ENCODE measurements at places on chromosomes 2 and 18.

GRCh38 chr2:66228128-66228547 lies 206.8 kb upstream of the MEIS1 start:
- DNase-seq, result no peak

GRCh38 chr18:44509048-44509447 lies 171.6 kb upstream of the SETBP1 start:
- no peak for DNase-seq

- no peak for DNase-seq
Measured at GRCh38 chr18:77557046-77557587, 307.5 kb downstream of the GALR1 start.

DNA sequence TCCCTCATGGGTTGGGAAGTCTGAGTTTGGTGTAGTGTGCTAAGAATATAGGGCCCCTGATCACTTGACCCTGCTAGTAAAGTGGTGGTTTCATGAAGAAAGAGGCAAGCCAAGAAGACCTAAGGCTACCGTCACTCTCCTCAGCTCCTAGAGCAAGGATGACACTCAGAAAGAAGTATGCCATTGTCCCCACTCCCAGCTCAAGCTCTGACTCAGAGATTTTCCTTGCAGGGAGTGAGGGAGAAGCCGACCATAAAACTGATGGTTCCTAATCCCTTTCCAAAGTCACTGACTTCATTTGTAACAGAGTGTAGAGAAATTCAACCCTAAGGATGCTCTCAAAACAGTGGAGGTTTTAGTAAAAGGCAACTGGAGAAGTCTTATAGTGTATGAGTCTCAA lies 80.9 kb downstream of the ICA1L start:
- DNase-seq, result no peak

DNA sequence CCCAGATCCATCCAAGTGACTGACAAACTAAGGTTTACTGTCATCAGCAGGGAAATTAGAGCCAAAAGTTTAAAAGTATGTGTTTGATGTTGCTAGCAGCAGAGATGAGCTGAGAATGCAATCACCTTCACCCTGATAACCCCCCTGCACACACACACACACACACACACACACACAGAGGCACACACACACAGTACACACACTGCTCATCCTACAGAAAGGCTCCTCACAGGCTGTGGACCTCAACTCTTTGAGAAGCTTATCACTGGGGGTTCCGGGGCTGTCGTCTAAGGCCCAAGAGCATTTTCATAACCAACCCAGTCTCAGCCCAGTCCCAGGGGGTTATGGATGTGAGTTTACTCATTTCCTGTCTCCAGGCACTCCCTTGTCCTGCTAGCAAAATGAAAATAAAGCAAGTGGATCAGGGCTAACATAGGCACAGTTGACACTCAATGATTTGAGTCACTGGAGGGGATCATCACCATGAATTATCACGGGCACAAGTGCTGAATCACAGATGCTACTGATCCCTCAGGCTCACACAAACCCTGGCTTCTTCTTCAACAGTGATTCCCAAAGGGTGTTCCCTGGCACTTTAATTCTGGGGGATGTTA lies 76.6 kb downstream of the ALK start:
- DNase-seq, result no peak

GRCh38 chr2:68404164-68404563 lies 39.1 kb downstream of the PLEK start:
- DNase-seq, result no peak

DNA sequence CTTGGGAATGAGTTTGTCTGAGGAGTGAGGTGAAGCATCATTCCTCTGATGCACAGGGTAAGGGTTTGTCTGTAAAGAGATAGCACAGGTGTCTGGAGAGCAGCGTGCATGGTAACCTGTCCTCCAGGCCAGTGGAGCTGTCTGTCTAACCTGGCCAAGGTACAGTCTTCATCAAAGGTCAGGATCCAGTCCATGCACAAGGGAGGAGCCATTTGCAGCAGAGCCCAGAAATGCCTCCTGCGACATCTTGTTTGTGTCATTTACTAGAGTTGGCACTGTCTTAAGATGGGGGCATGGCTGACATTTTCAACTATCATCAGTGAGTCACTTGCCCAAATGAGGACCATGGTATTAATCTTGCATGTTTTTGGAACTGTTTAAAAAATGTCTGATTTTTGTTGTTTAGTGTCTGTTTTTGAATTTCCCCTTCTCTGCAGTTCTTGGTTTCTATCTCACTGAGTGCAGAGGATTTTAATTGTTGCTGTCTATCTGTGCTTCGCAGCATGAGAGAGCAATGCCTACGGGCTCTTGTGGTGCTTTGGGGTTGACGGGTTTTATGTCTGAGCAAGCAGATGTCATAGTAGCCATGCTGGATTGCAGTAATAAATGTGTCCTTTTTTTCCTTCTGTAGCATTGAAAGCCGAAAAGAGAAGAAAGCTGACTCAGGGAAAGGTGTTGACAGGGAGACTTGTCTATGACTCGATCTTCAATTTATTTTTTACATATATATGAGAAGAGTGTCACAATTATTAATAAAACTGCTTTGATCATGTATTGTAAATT lies 91.3 kb downstream of the DPP4 start:
- DNase-seq, result no peak

DNA sequence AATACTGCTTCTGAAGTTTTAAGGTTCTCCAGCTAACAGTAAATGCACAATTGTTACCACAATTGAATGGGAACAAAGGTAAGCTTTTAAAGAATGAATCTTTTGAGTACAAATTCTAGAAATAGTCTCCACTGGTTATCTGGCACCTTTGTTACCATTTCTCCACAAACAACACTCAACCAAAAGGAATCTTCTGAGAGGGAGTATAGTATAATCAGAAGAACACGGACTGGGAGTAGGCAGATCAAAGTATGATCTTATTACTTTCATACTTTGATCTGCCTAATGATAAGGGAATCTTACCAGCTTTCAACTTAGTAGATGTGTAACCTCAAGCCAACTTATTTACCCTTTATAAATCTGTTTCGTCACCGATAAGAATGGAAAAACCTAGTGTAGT lies 1.4 kb downstream of the CEP76 start:
- no peak for DNase-seq

GRCh38 chr2:123578016-123578415 lies 447.1 kb upstream of the CNTNAP5 start:
- no peak for DNase-seq

GRCh38 chr2:197514754-197515153 lies 1.1 kb upstream of the MOB4 start:
- DNase-seq, result no peak
